ENCODE measurements at places on chromosomes 4 and X.

- no peak for DNase-seq
These were observed 1.2 kb downstream of the NPNT start for GRCh38 chr4:105896461-105896942.

DNA sequence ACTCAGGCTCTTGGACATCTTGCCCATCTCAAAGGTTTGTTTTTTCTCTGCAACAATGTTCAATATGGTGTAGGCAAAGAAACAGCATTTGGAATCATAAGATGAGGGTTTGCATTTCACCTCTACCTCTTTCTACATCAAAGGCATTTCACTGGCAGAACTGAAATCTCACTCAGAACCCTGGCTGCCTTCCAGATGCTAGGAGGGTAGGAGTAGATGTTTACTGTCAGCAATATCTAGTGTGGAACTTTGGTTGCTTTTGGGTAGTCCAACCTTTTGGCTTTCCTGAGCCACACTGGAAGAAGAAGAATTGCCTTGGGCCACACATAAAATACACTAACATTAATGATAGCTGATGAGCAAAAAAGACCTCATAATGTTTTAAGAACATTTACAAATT, 297.0 kb upstream of the KLF3 start:
- no peak for DNase-seq

DNA sequence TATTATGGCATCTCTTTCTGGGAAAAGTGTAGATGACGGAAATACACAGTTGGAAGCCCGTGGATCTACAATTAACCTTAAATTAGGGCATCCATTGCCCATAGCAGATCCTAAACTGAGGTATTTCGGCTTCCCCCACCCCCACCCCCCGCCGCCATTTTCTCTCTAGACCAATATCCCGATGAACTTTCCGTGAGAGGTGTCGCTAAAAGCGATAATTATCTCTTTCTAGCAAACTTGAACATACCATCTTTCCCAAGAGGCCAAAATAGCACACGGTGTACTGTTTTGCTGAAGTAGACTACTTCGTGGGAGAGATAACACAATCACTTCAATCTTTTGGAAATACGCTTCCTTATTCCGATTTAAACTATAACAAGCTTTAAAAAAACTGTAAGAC, 554 bp downstream of the KLHL15 start:
- DNase-seq, result no peak

- no peak for DNase-seq
These were observed 69.8 kb downstream of the FHDC1 start for GRCh38 chr4:153005899-153006381.

DNA sequence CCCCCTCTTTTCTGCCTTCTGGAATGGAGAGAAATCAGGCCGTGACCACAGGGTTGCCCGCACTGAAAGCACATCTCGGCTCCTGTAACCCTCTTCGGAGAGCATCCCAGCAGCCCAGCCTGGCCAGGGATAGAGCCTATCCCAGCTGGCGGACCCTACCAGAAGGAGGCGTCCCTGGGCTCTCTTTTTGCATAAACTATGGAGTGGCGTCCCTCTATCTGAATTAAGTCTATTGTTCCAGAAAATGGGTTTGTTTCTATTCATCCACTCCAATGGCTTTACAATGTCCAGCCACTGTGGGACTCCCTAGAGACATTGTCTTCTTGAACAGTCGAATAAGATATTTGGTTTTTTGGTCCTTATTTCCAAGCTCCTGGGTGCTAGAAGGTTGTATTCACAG, 689 bp upstream of the NHSL2 start:
- no peak for DNase-seq

DNA sequence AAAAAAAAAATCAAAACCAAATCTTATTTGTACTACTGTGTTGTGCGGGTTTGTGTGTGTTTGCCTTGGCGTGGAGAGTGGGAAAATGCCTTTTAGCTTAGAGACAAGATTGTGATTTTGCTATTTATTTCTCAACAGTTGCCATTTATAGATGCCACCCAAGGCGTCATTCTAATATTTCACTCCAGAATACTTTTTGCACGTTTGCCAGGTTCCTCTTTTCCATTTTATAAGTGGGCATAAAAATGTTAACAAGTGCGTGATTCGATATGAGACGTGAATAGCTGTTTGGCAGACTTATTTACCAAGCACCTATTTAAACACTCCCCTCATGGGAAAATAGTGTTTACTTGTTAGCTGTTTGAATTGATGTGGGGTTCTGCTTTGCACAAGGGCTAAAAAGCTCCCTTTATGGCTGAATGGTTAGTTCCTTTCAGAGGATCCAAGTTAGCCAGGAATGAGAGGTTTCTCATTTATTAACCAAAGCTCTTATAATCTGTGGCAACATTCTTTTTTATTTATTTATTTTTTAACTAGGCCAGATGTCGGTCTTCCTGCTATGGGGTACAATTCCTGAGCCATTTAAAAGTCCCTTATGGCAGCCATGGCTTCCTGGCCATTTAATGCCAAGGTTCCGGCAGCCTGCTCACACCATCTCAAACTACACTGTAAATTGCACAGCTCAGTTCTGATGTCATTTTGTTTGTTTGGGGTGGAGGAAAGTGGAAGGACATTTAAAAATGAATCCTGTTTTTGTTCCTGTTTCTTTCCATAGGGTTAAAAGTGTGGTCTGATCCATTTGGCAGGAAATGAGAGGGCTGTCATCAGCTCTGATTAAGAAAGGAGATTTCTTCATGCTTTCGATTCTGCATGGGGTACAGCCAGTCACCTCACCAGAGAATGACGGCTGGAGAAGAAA, 14.6 kb downstream of the SMIM20 start:
- peak; percentile 70 for DNase-seq

GRCh38 chr4:128940971-128941370, 131.5 kb downstream of the JADE1 start:
- no peak for DNase-seq

DNA sequence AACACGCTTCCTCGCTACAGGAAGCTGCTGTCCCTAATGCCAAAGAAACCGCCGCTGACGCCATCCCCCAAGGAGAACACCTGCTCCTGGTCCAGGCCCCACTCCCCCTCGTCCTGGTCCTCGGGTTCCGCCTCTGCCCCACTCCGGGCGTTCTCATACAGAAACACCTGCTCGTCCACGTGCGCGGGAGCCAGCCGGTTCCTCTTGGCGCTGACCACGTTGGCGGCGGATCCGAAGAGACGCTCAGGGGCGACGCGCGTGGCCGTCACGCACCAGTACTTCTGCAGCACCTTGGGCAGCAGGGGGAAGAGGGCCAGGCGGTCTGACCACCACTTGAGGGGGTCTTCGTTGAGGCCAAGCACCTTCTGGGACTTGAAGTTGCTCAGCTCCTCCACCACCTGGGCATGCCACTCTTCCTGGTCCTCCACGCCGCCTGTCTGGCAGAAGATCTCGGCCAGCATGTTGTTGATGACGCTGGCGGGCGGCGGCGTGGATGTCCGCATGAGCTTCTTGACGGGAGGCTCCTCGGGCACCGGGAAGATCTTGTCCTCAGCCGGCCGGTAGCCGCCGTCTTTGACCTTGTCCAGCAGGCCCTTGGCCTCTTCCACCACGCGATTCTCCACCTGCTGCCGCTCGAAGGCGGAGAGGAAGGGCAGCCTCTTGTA, 12.0 kb downstream of the DHRSX start:
- no peak for DNase-seq

- DNase-seq, result no peak
These were observed 4.5 kb upstream of the ZNF732 start for GRCh38 chr4:309807-310206.

GRCh38 chr4:89914609-89915550, 20.2 kb downstream of the MMRN1 start:
- DNase-seq, result no peak

DNA sequence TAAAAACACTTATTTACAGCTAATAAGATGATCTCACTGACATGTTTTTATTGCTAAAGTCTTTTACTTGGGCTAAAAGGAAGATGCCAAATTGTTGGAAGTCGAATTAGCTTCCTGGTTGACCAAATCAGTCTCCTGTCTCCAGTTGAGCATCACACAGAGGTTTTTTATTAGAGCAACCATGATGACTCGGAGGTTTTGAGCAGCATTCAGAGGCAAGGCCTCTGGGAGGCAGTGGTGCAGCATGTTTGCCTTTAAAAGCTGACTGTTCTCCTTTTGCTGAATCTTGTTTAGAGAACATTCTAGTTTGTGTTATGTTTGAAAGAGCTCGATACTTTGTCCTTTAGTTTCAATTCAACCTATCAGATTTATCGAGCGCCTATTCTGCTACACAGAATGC, 2.1 kb downstream of the UCHL1 start:
- DNase-seq, result peak; percentile 63

GRCh38 chrX:100704581-100705203, 27.2 kb downstream of the SYTL4 start:
- no peak for DNase-seq

DNA sequence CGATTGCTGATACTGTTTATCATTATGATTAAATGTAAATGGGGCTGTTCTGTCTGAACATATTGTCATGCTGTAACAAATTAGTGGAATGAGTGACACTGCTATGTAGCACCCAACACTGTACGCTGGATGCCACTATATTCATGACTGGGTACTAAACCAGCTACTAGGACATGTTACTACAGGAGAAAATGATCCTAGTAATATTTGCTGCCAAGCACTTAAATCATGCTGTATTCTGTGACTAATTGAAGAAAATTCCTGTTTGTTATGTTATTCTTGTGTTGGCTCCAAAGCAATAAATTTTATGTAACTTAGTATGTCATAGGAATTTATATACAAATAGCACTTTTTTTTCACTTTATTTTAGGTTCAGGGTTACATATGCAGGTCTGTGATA, 804.2 kb downstream of the CENPC start:
- DNase-seq, result no peak

DNA sequence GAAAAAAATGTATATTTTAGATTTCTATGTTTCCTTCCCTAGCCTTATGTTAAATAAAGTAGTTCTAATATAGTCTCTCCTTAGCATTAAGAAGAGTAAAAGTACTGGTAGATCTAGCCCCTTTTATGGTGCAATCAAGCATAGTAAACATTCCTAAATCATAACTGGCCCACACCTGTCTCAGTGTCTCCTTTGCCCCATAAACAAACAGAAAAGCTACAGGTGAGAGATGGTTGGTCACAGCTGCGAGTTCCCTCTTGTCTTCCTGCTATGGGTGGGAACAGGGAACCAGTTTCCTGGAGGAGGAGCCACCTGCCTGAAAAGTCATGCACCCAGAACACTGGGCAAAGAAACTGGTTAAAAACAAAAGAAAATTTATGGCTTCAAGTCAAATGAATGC, 16.6 kb downstream of the SOWAHB start:
- no peak for DNase-seq

DNA sequence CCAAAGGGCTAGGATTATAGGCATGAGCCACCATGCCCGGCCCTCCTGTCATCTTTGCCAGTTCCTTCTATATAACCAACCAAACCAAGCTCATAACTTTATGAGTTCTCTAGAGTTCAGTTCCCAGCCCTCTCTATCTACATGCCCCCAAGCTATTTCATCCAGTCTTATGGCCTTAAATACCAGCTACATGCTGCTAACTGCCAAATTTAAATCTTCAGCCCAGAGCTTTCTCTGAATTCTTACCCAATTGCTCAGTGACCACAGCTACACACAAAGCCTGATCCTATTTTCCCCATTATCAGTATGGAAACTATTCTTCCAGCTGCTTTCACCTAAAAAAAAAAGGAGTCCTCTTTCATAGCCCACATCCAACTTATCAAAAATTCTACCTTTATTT, 23.1 kb downstream of the TMEM184C start:
- DNase-seq, result no peak

DNA sequence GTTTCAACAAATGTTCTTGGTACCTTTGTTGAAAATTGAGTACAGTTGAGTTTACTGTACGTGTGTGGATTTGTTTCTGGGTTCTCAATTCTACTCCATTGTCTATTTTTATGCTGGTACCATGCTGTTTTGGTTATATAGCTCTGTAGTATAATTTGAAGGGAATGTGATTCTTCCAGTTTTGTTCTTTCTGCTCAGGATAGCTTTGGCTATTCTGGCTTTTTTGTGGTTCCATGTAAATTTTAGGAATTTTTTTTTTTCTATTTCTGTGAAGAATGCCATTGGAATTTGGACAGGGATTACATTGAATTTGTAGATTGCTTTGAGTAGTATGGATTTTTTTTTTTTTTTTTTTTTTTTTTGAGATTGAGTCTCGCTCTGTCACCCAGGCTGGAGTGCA, 373.4 kb downstream of the IL15 start:
- no peak for DNase-seq

- no peak for DNase-seq
These were observed 92.1 kb downstream of the SLC9A7 start for GRCh38 chrX:46666831-46667230.

DNA sequence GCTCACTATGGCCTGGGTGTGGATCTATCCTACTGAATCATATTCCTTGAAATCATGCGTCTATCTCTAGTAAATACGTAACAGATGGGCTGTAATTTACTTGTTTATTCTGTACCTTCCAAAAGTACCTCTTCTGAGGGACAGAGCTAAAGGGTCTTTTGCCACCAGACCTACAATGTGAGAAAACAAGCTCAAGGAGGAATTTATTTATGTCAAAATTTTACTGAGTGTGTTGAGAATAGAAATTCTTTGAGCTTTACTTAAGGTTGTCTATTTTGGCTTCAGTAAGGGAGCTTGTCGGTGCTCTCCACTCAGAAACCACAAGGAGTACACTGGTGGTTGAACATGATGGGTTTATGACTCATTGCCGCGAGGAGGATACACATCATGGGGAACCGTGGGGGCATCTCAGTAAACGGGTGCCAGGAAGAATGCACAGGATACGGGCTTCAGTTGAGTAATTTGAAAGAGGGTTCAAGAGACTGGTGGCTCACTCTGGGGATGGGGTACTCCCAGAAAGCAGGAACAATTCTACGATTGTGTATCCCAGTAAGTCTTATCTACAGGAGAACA, 3.0 kb downstream of the ANK2 start:
- no peak for DNase-seq

DNA sequence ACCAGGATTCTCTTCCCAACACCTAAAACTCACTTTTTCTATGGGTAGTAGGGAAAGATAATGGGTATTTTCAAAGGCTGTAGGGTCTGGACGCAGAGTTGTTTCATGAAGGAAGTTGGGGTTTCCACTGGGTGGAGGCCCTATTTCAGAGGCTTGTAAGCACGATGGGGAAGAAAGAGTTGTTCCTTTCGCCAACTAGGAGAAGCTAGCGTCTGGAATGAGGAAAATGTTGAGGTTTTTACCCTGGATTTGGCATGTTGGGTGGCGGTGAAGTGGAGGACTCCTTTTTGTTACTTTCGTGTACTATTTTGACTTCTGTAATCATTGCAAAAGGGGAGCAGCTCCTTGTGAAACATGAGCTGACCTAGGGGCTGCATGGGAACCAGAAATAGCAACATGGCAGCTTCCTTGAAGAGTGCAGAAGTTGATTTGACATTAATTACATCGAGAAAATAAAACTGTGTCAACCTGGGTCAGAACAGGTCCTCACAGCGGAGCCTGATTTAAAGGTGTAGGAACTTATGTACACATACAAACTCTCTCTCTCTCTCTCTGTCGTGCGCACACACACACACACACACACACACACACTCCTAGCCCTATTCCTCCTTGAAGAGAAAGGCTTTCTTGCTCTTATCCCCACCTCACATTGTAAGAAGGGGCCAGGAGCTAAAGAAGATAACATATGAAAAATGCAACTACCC, 19.1 kb downstream of the VSIG4 start:
- DNase-seq, result no peak

All from fibroblast of skin of left quadriceps (primary cell).